ENCODE measurements at places on chromosomes 6 and 20. TPM values are rescaled to one million over a fixed set of nuclear protein-coding genes. Genes with fewer than 3 reads are reported as not detected.

SOX4 gene
- total RNA-seq = 32.8 TPM

PHACTR1 gene
- total RNA-seq = not detected

LY6G6F gene
- not detected for total RNA-seq

COL19A1 gene
- total RNA-seq = not detected

SIRPG gene
- 2.1 TPM for total RNA-seq

MAP7 gene
- 27.5 TPM for total RNA-seq

GPR6 gene
- not detected for total RNA-seq

LZTS3 gene
- total RNA-seq = 10.4 TPM

SMLR1 gene
- total RNA-seq = not detected

RRAGD gene
- 0.18 TPM for total RNA-seq

OVOL2 gene
- 20.7 TPM for total RNA-seq

MOG gene
- not detected for total RNA-seq

GTSF1L gene
- total RNA-seq = not detected

ADGRF5 gene
- 40.0 TPM for total RNA-seq

GMPR gene
- total RNA-seq = 2.0 TPM

HMGCLL1 gene
- total RNA-seq = 0.68 TPM

LY6G6D gene
- total RNA-seq = not detected

HTR1E gene
- not detected for total RNA-seq

GPR63 gene
- total RNA-seq = 1.9 TPM

EPPIN gene
- total RNA-seq = not detected

TSPO2 gene
- not detected for total RNA-seq

Measured in PC-9 (cell line).